Activated B cell treated with CpG ODN at 0.5 μM for 24 hours (primary cell): ENCODE measurements at places on chromosomes 2 and 18. TPM values are rescaled to one million over a fixed set of nuclear protein-coding genes. Genes with fewer than 3 reads are reported as not detected.

DNA sequence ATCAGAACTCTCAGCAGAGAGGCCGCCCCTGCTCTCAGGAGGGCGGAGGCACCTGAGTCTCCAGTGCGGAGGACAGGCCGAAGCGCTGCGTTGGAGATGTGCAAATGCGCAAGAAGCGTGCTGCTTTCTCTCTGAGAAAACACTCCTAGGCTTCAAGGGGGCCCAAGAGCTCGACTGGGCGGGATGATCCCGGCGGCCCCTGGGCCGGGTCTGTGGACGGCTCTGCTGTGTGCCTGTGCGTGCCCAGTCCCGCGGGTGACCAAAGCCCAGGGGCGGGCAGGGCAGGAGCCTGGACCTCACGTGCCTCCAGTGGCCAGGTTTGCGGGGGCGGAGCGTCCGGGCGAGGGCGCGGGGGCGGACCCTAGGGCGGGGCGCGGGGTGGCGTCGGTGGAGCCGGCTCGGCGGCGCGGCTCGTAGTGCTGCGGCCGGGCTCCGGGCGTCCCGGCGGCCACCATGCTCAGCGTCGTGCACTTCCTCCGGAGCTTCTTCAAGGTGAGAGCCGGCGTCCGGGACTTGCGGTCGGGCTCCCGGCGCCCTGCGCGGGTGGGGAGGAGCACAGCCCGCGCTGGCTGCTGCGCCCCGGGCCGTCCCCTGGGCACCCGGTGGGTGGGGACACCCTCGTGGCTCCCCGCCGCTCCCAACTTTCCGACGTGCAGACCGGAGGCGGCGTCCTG is at the start of gene ARHGEF4:
Gene ARHGEF4 (plus strand): TSS at position 414 of the 674 bp plus-strand sequence. CDS start 40 bp downstream, at position 454.
- H3K27me3 ChIP-seq: peaks cover 24% of the 10 kb centered on the region
- peak within 1 kb of the TSS; percentile 35 for H3K4me3 ChIP-seq
- peaks cover 10% of the 10 kb centered on the region for H3K4me1 ChIP-seq
- no peak for DNase-seq

Gene HOXD3
- total RNA-seq: not detected in 2 replicates

DNA sequence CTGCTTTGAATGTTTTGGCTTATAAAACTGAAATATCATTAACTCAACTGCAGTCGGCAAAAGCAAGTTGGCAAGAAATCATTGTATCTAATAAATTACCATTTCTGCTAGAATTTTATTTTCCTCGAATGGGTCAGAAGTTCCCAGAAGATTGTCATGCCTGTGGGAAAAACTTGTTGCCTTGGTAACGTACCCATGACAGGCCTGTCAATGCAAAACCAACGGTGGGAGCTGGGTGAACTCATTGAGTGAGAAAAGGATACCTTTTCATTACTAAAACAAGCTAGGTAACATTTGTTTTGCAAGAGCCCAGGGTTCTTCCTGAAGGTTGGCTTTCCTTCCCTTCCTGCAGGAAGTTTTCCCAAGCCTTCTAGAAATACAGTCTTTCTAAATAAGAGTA is 9.5 kb downstream of the PLB1 start:
- H3K4me1 ChIP-seq: no peaks in the 10 kb centered on the region
- no peak overlapping the region for H3K4me3 ChIP-seq
- peaks cover 13% of the 10 kb centered on the region for H3K27me3 ChIP-seq
- no peak overlapping the region for H3K27ac ChIP-seq
- no peak for DNase-seq
- H3K36me3 ChIP-seq: no peaks in the 10 kb centered on the region

GRCh38 chr2:145026456-145027455 is 506.8 kb upstream of the ZEB2 start:
- no peaks in the 10 kb centered on the region for H3K36me3 ChIP-seq
- peaks cover 19% of the 10 kb centered on the region for H3K4me1 ChIP-seq
- H3K27ac ChIP-seq: no peak overlapping the region
- no peak overlapping the region for H3K4me3 ChIP-seq
- H3K27me3 ChIP-seq: no peaks in the 10 kb centered on the region

Gene TSPYL6
- total RNA-seq: not detected in 2 replicates

DNA sequence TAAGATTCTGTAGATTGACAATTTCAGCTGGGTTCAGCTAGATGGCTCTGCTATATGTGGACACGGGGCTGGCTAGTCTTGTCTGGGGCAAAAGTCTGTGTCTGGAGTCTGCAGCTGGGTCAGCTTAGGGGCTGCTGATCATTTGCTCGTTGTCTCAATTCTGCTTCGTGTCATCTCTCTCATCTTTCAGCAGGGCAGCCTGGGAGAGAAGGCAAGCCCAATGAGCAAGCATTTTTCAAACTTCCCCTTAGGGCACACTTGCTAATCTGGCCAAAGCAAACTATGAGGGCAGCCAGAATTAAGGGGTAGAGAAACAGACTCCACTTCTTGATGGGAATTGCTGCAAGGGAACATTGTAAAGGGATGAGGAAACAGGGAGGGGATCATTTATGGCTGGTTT is 462.6 kb downstream of the SLC4A3 start:
- no peaks in the 10 kb centered on the region for H3K36me3 ChIP-seq
- no peaks in the 10 kb centered on the region for H3K27me3 ChIP-seq
- H3K27ac ChIP-seq: no peak overlapping the region

Gene GAL3ST2
- 0.15 TPM in 1 of 2 replicates, not detected in the other for total RNA-seq
